Fibroblast of upper back skin (primary cell): ENCODE measurements at places on chromosomes 3 and 15.

GRCh38 chr3:196624067-196624790 lies 15.3 kb upstream of the NRROS start:
- no peak for DNase-seq

DNA sequence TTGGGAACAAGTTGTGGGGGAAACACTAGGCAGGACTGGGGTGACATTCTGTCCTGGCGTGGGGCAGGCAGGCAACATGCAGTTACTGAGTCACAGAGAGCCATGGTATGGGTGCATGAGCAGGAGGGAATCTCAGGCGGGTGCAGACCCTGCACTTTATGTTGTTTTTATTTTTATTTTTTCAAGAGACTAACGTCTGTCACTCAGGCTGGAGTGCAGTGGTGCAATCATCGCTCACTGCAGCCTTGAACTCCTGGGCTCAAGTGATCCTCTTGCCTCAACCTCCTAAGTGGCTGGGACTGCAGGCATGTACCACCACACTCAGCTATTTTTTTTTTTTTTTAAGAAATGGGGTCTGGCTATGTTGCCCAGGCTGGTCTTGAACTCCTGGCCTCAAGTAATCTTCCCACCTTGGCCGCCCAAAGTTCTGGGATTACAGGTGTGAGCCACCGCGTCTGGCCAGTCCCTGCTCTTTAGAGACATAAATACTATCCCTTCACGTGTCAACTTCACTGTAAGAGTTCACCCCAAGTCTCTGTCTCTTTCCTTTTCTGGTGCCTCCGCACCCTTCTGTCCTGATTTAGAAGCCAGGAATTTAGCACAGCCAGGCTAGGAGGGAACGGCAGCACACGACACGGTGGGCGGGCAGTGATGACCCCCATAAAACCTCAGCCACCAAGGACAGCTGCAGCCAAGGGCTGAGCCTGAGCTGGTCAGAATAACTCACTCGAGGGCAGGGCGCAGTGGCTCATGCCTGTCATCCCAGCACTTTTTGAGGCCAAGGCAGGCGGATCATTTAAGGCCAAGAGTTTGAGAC lies 72.8 kb upstream of the IQSEC1 start:
- DNase-seq, result no peak

DNA sequence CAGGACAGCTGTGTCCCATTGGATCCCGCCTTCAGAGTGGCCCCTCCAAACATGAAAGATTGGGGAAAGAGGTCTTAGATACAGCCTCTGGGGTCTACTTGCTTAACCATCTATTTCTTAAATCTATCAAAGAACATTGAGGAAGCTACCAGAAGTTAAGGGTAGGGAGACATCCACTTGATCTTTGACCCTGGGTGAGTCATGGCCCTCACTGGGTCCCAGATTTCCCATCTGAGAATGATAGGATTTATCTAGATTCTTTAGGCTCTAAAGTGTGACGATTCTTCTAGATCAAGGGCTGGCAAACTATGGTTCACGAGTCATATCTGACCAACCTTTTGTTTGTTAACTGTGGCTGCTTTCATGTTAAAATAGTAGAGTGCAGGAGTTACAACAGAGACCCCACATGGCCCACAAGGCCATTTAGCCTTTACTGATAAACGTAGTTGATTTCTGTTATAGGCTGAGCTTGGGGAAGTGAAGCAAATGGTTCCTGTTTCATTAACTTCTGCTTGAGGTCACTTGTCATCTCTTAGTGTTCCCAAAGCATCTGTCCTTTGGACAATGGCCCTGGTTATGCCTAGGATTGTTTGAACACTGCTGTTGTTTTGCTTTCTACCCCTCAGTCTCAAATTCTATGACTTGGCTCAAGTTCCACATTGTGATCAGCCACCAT lies 8.0 kb downstream of the MUC13 start:
- no peak for DNase-seq

DNA sequence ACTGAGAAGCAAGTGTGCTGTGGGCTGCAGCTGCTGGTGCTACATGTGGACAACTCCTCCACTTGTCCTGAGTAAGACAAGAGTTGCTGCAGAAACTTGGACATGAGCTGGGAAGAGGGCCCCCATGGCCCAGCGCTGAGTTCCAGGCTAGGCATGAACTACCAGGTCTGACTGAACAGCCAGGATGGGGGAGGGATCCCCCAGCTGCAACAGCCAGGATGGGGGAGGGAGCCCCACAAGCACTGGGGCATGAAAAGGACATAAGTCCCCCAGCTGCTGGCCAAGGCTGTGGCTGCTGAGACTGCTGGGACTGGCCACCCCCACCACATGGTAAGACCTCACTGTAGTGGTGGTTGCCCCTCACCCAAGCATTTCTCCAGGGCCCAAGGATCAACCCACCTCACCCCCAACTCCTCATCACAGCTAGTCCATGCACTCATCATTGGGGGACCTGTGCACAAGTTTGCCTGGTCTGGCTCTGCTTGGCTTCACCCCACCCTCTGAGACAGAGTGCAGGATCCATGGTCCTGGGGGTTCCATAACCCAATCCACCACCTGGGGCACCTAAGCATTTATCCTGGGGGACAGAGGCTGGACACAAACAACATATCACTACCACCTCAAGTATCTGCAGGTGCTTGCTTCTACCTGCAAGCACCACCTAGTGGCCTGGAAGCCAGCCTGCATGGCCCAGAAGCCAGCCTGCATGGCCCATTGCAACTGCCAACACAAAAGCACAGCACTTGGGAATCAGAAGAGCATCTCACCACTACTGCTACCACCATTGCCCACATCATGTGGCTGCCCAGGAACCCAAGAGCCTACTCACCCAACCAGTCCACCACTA lies 84.5 kb upstream of the STT3B start:
- no peak for DNase-seq

- peak; percentile 6 for DNase-seq
These were observed 56.1 kb upstream of the CPNE4 start for GRCh38 chr3:132090921-132091320.

DNA sequence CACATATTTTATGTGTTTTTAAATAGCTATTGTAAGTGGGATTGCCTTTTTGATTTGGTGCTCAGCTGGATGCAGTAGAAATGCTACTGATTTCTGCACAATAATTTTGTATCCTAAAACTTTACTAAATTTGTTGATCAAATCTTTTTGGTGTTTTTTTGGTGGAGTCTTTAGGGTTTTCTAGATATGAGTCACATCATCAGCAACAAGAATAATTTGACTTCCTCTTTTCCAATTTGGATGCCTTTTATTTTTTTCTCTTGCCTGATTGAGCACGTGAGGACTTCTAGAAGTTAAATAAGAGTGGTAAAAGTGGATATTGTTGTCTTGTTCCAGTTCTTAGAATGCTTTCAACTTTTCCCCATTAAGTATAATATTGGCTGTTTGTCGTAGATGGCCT lies 51.3 kb downstream of the TLNRD1 start:
- no peak for DNase-seq

DNA sequence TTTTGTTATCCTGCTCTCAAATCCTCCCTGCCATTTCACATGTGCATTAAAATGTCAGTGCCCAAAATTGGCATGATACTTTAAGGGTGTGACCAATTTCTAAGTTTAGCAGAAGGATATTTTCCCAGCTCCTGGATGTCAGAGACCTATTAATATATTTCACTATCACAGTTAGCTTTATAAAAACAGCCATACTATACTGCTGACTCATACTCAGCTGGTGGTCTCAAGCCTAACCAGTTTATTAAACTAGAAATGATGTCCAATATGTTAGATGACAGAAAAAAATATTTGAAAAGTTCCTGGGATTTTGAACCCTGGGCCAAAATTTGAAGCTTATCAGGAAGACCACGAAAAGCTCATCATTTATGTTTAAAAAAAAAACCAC lies 60.9 kb upstream of the ZNF280D start:
- DNase-seq, result peak; percentile 88
